ENCODE measurements at places on chromosomes 7 and 10. TPM values are rescaled to one million over a fixed set of nuclear protein-coding genes. Genes with fewer than 3 reads are reported as not detected.

GRCh38 chr7:74176555-74176954, 2.4 kb downstream of the EIF4H start:
- H3K36me3 ChIP-seq: peaks cover 34% of the 10 kb centered on the region
- H3K4me3 ChIP-seq: peak overlapping the region; percentile 78
- peak overlapping the region; percentile 88 for H3K27ac ChIP-seq
- no peak for DNase-seq
- peaks cover 62% of the 10 kb centered on the region for H3K4me1 ChIP-seq
- no peaks in the 10 kb centered on the region for H3K27me3 ChIP-seq

- no peaks in the 10 kb centered on the region for H3K4me1 ChIP-seq
- no peaks in the 10 kb centered on the region for H3K36me3 ChIP-seq
- no peak overlapping the region for H3K27ac ChIP-seq
- peak; percentile 82 for DNase-seq
- peaks cover 8% of the 10 kb centered on the region for H3K27me3 ChIP-seq
These were observed 124.0 kb downstream of the TMEM130 start for GRCh38 chr7:98745722-98746318.

CAMK2B gene
- 0.38 TPM for total RNA-seq

- H3K4me3 ChIP-seq: no peak overlapping the region
- H3K4me1 ChIP-seq: no peaks in the 10 kb centered on the region
- DNase-seq: no peak
- peaks cover 2% of the 10 kb centered on the region for H3K27me3 ChIP-seq
These were observed 351.2 kb downstream of the GFRA1 start for GRCh38 chr10:115921795-115922194.

HYAL4 gene
- total RNA-seq: not detected

HMX2 gene
- 0.62 TPM for total RNA-seq

- H3K36me3 ChIP-seq: peaks cover 3% of the 10 kb centered on the region
- no peak overlapping the region for H3K4me3 ChIP-seq
- H3K4me1 ChIP-seq: peaks cover 58% of the 10 kb centered on the region
- no peak overlapping the region for H3K27ac ChIP-seq
- no peak for DNase-seq
These were observed 22.8 kb downstream of the SGMS1 start for GRCh38 chr10:50600831-50601477.

GRCh38 chr7:110983822-110984456, 107.0 kb upstream of the LRRN3 start:
- peaks cover 20% of the 10 kb centered on the region for H3K4me1 ChIP-seq
- DNase-seq: no peak
- no peak overlapping the region for H3K27ac ChIP-seq
- H3K36me3 ChIP-seq: no peaks in the 10 kb centered on the region
- no peaks in the 10 kb centered on the region for H3K27me3 ChIP-seq
- H3K4me3 ChIP-seq: no peak overlapping the region

SPDYE11 gene
- total RNA-seq: not detected

DNA sequence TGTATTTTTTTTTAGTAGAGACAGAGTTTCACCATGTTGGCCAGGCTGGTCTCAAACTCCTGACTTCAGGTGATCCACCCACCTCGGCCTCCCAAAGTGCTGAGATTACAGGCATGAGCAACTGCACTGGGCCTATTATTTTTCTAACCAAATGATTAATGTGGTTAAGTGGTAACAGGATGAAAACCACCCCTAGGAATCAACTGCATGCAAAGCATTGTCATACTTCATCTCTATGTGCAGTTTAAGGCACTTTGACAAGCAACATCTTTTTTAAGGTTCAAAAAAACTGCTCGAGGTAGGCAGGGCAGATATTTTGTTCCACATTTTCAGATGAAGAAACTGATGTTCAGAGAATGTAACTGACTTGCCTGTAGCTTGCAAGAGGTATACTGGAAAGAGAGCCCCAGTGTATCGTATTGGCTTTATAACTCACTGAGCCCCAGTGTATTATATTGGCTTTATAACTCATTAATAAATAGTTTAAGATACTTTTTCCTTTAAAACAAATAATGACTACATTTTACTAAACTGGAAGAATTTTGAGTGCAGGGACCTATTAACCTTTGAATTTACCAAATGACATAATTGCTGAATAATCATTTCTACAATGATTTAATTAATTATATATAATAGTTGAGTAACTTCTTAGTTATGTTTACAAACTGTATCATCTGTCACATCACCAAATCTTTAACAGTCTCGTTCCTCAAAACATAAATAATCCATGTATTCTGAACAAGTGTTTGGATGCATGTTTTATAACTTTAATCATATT, 38.1 kb downstream of the RTKN2 start:
- DNase-seq: no peak
- H3K36me3 ChIP-seq: no peaks in the 10 kb centered on the region
- H3K27me3 ChIP-seq: no peaks in the 10 kb centered on the region
- no peak overlapping the region for H3K4me3 ChIP-seq

DNA sequence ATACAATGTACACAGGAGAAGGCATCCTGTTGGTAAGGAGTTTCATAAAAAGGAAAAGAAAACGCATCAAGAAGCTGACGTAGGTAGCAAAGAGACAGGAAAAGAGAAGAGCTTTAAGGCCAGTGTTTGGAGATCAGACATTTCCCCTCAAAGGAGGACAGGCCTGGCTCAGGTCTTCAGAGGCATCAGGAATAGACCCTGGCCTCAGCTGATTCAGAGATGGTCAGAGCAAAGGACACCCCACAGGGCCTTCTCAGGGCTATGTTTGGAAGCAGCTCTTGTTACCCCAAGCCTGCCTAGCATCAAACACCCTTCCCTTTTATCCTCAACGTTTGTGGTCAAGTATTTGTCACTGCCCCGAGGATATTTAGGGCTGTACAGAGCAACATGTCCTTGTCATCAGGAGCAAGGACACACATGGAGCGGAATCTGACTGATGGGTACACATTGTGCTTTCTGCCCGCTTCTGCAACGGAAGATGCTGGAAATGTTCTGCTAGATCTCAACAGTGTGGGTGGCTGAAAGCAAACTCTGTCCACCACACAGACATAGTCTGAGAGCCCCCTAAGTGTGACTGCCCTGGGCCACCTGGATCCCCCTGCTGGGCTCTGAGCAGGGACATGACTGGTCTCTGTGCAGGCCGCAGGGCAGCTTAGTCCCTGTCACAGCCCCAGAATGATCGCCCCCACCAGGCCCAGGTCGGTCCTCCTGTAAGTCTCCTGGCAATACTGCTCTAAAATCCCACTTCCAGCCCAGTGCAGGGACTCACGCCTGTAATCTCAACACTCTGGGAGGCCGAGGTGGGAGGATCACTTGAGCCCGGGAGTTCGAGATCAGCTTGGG, 1.0 kb upstream of the ZDHHC4 start:
- H3K36me3 ChIP-seq: peaks cover 8% of the 10 kb centered on the region
- peak overlapping the region; percentile 63 for H3K27ac ChIP-seq
- H3K4me1 ChIP-seq: peaks cover 20% of the 10 kb centered on the region
- no peak for DNase-seq

STEAP4 gene
- total RNA-seq: not detected

DNA sequence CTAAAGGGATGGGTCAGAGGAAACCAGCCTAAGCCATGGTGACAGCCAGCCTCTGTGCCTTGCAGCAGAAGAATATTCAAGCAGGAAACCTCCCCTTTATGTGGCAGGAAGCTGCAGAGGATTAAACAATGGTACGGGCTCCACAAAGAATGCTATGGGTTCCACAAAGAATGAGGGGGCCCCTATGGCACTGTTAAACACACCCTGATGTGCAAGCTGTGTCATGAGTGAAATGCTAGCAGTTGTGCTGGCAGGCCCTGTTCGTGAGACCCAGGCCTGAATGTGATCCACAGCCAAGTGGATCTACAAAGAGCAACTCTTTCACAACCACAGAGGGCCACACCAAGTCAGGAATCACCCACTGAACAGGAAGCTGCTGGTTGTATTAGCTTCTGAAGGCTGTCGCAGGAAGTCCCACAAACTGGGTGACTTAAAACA, 68.9 kb downstream of the MYOF start:
- no peaks in the 10 kb centered on the region for H3K27me3 ChIP-seq
- H3K27ac ChIP-seq: peak overlapping the region; percentile 59
- peak; percentile 64 for DNase-seq
- H3K4me1 ChIP-seq: peaks cover 59% of the 10 kb centered on the region

- no peaks in the 10 kb centered on the region for H3K27me3 ChIP-seq
- H3K27ac ChIP-seq: peak overlapping the region; percentile 80
- no peak overlapping the region for H3K4me3 ChIP-seq
These were observed 7.8 kb downstream of the RNF216 start for GRCh38 chr7:5773661-5774086.

DNA sequence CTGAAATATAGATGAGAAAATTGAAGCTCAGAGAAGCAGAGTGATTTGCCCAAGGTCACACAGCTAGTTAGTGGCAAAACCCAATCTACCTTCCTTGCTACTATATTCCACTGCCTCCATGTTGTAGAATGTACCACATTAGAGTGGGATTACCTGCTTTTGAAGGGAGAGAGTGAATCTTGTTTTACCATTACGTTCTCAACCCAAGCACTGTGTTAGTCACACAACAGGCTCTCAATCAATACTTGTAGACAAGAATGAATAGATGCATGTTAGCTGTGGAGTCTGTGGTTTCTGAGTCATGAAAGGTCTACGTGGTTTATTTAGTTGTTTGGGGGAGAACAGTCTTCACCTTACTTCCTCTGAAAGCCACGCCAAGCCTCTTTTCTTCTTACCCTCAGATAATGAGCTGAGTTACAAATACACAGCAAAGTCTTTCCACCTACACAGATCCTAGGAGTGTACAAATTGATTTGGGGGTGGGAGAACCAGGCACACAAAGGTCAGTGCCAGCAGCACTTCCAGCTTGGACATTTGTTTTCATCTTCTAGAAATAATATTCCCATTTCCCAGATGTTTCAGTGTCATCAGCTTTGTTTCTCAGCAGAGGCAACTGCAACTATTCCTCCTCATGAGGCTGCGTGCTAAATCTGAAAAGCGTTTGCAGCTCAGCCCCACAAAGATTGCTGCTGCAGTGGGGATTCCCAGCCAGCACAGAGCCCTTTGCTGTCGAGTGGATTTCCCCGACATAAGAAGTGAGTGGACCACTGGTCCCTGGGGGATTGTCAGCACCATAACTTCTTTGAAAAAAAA, 71.5 kb upstream of the ADO start:
- H3K4me3 ChIP-seq: peak overlapping the region; percentile 26
- no peaks in the 10 kb centered on the region for H3K36me3 ChIP-seq
- DNase-seq: peak; percentile 67
- peaks cover 20% of the 10 kb centered on the region for H3K4me1 ChIP-seq
- peaks cover 5% of the 10 kb centered on the region for H3K27me3 ChIP-seq

GRCh38 chr10:15168291-15168785, at the start of gene NMT2:
TSS of gene NMT2 (minus strand) at chr10:15168693. CDS start at chr10:15168612, 81 bp downstream.
- peak within 1 kb of the TSS; percentile 87 for H3K27ac ChIP-seq
- DNase-seq: no peak
- H3K4me3 ChIP-seq: peak within 1 kb of the TSS; percentile 93
- peaks cover 1% of the 10 kb centered on the region for H3K36me3 ChIP-seq
- peaks cover 54% of the 10 kb centered on the region for H3K4me1 ChIP-seq

ZNF239 gene
- 2.5 TPM for total RNA-seq

EEF1AKMT2 gene
- total RNA-seq: 22.5 TPM

WNT2 gene
- total RNA-seq: not detected

TMEM213 gene
- total RNA-seq: not detected

LRRTM3 gene
- not detected for total RNA-seq

DNA sequence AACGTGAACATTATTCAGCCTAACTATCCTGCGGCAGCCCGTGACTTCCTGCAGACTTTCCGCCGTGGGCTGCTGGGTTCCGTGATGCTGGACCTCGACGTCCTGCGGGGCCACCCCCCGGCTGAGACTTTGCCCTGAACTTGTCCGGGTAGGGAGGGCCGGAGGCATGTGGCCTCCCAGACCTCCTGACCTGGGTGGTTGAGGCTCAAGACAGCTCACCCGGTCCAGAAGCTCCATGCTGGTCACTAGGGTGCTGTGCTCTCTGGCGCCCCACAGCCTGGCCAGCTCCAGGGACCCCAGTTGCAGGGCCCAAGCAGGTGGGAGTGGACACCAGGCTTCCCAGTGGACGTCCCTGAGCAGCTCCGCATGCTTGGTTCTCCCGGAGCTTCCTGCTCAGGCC, 4.4 kb downstream of the SPRN start:
- H3K4me3 ChIP-seq: no peak overlapping the region
- no peak for DNase-seq
- peaks cover 2% of the 10 kb centered on the region for H3K4me1 ChIP-seq
- no peak overlapping the region for H3K27ac ChIP-seq

SEMA4G gene
- 0.48 TPM for total RNA-seq

AKR1D1 gene
- total RNA-seq: not detected

DNA sequence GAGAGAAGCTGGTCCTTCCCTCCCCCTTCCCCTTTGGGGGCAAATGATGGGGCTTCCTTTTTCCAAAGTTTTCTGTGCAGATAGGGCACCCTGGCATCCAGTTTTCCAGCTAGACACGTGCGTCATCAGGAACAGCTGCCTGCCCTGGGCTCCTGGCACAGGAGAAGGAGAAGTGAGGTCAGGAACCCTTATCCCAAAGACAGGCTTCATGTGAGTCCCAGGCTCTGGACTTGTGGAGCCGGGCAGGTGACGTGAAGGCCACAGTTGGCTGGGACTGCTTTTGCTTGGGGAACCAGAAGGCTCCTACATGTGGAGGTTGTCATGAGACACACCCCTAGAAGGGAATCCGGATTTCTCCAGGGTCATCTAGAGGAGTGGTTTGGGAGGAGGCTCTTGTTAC, 66.5 kb downstream of the RBM20 start:
- no peak for DNase-seq
- no peaks in the 10 kb centered on the region for H3K27me3 ChIP-seq
- no peak overlapping the region for H3K4me3 ChIP-seq
- H3K36me3 ChIP-seq: no peaks in the 10 kb centered on the region

- H3K36me3 ChIP-seq: no peaks in the 10 kb centered on the region
- peaks cover 6% of the 10 kb centered on the region for H3K4me1 ChIP-seq
- H3K4me3 ChIP-seq: no peak overlapping the region
- no peaks in the 10 kb centered on the region for H3K27me3 ChIP-seq
- no peak for DNase-seq
These were observed 60.0 kb downstream of the DLG5 start for GRCh38 chr10:77866598-77866997.

DNA sequence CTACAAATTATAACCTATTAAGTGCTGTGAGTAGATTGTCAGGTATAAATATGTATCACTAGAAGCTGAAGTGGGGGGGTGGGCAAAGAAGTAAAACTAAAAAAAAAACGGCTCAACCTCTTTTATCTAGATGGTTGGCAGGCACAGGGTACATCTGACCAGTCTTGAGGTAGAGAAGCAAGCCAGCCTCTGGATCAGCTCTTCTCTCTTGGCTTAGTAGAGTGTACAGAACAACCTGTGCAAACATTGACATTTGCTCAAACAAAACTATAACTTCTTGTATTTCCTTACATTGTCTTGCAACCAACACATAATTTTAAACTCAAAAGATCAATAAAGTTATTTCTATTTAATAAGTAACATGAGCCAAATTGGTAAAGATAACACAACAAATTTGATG, 25.6 kb downstream of the DNA2 start:
- peaks cover 43% of the 10 kb centered on the region for H3K36me3 ChIP-seq
- H3K27ac ChIP-seq: no peak overlapping the region
- H3K4me1 ChIP-seq: no peaks in the 10 kb centered on the region
- no peak overlapping the region for H3K4me3 ChIP-seq

GRCh38 chr10:118807512-118808305, 52.9 kb upstream of the CACUL1 start:
- no peak overlapping the region for H3K4me3 ChIP-seq
- H3K27ac ChIP-seq: no peak overlapping the region
- H3K36me3 ChIP-seq: no peaks in the 10 kb centered on the region
- no peaks in the 10 kb centered on the region for H3K27me3 ChIP-seq

- H3K4me3 ChIP-seq: peak overlapping the region; percentile 73
- DNase-seq: no peak
- H3K27me3 ChIP-seq: no peaks in the 10 kb centered on the region
- H3K4me1 ChIP-seq: peaks cover 43% of the 10 kb centered on the region
These were observed 2.2 kb downstream of the MAP3K8 start for GRCh38 chr10:30436191-30436611.

- no peaks in the 10 kb centered on the region for H3K36me3 ChIP-seq
- peaks cover 49% of the 10 kb centered on the region for H3K27me3 ChIP-seq
These were observed 3.4 kb upstream of the MUC12 start for GRCh38 chr7:100965723-100966541.
